ENCODE measurements at places on chromosomes 7 and 10. TPM values are rescaled to one million over a fixed set of nuclear protein-coding genes. Genes with fewer than 3 reads are reported as not detected.

Gene ANXA8
- total RNA-seq = not detected

Gene MYH16
- not detected for total RNA-seq

Gene RPEL1
- not detected for total RNA-seq

Gene DPY19L1
- 14.0 TPM for total RNA-seq

Gene RBP4
- total RNA-seq = not detected
